ENCODE measurements at places on chromosomes 5 and 9.

DNA sequence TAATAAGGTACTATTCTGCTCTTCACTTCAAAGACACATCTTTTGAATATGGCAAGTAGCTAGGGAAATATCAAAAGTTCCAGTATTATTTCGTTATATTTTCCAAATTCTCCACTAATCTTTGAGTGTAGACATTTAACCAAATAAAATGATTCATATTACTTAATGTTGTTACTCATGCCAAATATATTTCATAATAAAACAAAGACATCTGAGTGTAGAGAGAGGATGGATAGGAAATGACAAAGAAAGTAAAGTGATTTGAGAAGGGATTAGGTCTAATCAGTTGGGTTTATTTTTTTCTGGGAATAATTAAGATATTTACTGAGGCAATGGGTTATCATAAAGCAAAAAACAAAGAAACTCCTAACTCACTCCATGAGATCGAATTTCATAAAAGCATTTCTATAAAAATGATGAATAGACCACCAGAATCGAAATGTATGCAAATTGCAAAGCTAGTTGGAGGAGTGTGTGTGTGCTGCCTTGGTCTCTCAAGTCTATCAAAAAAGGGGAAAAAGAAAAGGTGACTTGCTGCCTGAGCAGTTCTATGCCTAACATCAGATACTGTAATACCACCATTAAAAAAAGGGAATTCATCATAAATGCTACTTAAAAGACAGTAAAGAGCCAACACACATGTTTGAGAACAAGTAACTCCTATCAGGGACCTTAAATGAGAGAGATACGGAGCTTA lies 255.5 kb downstream of the PDE4D start:
- DNase-seq = no peak

GRCh38 chr5:15533129-15533893 lies 33.3 kb downstream of the FBXL7 start:
- no peak for DNase-seq

DNA sequence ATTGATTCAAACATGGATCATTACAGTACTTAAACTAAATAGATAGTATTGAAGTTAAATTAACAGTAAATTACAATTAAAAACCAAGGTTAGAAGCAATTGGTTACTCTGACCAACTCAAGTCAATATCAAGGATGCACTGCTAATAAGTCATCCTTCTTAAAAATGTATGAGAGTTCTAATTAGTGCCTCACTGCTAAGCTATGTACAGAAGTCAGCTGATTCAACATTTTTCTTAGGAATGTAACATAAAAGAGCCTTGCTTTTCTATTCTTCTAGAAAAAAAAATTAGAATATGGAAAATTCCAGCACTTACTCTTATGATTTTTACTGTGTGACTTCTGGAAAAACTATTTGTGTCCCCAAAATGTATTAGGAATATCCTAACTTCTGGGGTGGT lies 75.7 kb upstream of the FBN2 start:
- DNase-seq = no peak

DNA sequence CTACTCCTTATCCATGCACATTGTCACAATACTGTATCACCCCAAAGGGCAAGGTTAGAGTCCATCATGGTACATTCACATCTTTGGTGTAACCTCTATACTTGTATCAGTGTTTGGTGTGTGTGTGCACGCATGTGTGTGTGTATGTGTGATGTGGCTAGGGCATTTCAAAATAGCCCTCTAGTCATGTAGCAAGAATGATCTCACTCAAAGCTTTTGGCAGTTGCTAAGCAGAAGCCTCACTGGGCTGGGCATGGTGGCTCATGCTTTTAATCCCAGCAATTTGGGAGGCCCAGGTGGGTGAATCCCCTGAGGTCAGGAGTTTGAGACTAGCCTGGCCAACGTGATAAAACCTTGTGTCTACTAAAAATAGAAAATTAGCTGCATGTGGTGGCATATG lies 245.3 kb downstream of the ADGRV1 start:
- DNase-seq = no peak

- no peak for DNase-seq
Observed at GRCh38 chr9:35341021-35341420, 148.9 kb upstream of the RUSC2 start.

GRCh38 chr9:98804083-98804482 lies 3.4 kb upstream of the GALNT12 start:
- DNase-seq = no peak

DNA sequence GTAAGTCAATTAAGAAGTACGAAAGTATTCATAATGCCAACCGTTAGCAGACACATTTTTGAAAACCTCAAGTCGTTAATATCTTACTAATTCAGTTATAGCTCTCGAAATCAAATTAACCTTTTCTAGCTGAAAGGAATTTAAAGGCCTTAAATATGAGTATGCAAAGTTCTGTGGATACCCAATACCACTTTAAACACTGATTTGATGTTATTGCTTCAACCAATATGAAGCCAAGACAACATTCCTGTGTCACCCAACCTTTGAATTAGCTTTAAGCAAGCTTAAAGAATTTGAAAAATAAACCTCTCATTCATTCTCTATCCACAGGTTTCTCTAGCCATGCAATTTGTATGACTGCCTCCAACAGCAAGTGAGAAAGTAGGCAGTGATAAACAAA lies 204.5 kb downstream of the MCTP1 start:
- no peak for DNase-seq

GRCh38 chr9:99680191-99680590 lies 141.5 kb upstream of the NR4A3 start:
- DNase-seq = no peak

GRCh38 chr9:81053298-81054025 lies 635.9 kb downstream of the TLE1 start:
- no peak for DNase-seq

GRCh38 chr9:134178394-134178767 lies 14.0 kb upstream of the RNU6ATAC start:
- no peak for DNase-seq

All from pons (tissue), 1 donor.